Liver (tissue), 10 donors: ENCODE measurements at places on chromosomes 6 and 20. TPM values are rescaled to one million over a fixed set of nuclear protein-coding genes. Genes with fewer than 3 reads are reported as not detected.

DNA sequence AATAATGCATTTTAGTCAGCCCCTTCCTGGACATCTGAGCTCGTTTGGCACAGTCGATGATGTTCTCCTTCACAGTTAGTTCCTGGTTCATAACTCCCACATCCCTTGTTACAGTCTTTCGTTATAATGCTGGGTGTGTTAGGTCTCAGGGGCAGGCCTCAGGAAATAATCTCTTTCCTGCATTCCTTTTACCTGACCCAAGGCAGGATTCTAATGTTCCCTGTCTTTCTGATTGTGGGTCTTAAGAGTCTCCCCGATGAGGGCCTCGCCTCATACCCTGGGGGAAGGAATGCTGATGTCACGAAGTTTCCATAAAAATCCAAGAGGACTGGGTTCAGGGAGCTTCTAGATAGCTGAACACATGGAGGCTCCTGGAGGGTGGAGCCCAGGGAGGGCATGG is 104.0 kb upstream of the CARMIL1 start:
- H3K4me3 ChIP-seq: no peak overlapping the region
- no peak for DNase-seq
- no peaks in the 10 kb centered on the region for H3K27me3 ChIP-seq
- no peaks in the 10 kb centered on the region for H3K4me1 ChIP-seq
- no peak overlapping the region for H3K27ac ChIP-seq
- H3K36me3 ChIP-seq: no peaks in the 10 kb centered on the region

DNA sequence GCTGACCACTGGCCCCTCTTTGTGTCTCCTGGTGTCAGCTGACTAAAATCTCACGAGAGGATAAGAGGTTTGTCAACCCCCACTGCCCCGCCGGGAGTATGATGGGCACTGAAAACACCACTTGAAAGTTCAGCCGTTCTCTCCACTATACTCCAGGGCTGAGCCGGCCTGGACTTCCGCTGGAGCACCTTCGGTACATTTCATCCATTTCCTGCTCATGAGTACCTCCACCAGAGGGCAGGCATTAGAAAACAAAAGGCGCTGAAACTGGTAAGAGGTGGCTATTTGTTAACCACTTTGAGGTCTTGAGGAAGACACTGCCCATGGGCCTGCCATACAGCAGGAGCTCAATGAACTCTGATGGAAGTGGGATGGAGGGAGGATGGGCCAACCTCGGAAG is 17.9 kb upstream of the ANKRD60 start:
- peaks cover 13% of the 10 kb centered on the region for H3K36me3 ChIP-seq
- no peaks in the 10 kb centered on the region for H3K27me3 ChIP-seq
- H3K27ac ChIP-seq: no peak overlapping the region
- DNase-seq: no peak
- H3K4me1 ChIP-seq: no peaks in the 10 kb centered on the region

GRCh38 chr6:22113026-22113766 is 183.6 kb downstream of the PRL start:
- no peak overlapping the region for H3K27ac ChIP-seq
- H3K27me3 ChIP-seq: no peaks in the 10 kb centered on the region
- H3K4me3 ChIP-seq: no peak overlapping the region
- no peaks in the 10 kb centered on the region for H3K4me1 ChIP-seq

- no peak for DNase-seq
- H3K4me3 ChIP-seq: no peak overlapping the region
- no peaks in the 10 kb centered on the region for H3K27me3 ChIP-seq
- no peak overlapping the region for H3K27ac ChIP-seq
Observed at GRCh38 chr6:134703206-134703605, 246.7 kb downstream of the ALDH8A1 start.

DNA sequence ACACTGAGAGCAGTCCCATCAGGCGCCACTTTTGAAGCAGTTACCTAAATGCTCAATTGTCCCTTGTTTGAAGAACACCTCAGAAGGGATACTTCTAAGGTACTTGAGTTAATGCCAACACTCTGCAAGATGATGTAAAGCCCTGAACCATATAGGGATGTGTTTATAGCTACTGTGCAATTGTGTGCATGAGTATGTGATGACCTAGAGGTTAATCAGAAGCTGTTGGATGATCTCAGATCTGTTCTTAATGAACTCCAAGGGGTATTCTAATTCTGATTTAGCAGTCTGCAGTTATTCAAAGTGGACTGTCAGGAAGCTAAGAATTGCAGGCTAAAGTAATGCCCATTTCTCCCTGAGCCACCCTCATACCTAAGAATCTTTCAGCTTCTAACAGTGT is 158.3 kb downstream of the TMEM242 start:
- no peak for DNase-seq
- H3K4me1 ChIP-seq: no peaks in the 10 kb centered on the region
- H3K36me3 ChIP-seq: peaks cover 16% of the 10 kb centered on the region
- no peak overlapping the region for H3K27ac ChIP-seq
- no peaks in the 10 kb centered on the region for H3K27me3 ChIP-seq

DNA sequence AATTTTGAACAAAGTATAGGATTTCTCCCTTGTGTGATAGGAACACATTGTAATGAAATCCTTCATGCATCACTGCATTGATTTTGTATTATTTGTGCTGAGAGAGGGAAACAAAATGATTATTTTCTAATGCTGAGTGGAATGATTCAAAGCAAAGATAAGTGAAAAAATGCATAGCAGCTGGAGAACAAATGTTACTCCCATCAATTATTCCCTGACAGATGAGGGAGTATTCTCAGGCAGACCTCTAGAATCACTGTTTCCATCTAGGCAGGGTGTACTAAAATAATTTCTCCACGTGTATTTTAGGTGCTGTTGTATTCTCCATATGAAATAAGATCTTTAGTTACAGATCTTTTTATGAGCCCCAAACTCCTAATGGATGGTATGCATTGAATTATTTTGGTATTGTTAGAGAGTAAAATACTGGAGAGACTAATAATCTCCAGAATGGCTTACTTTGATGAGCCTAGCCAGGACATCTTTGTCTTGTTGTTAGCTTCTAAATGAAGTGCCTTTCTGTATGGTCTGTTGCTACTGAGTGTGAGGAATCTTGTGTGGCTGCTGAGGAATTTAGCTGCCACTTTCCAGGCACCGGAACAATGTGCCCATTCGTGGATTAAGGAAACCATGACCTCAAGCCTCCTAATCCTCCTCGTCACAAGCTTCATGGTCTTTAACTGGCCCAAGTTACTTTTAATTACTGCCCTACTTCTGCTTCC is 39.6 kb downstream of the RNF217 start:
- H3K4me1 ChIP-seq: peaks cover 3% of the 10 kb centered on the region
- H3K4me3 ChIP-seq: no peak overlapping the region
- H3K27me3 ChIP-seq: no peaks in the 10 kb centered on the region
- DNase-seq: no peak
- no peaks in the 10 kb centered on the region for H3K36me3 ChIP-seq

GRCh38 chr6:33451606-33452005 is 2.8 kb upstream of the ZBTB9 start:
- H3K27ac ChIP-seq: no peak overlapping the region
- peaks cover 7% of the 10 kb centered on the region for H3K4me1 ChIP-seq
- no peak for DNase-seq
- no peaks in the 10 kb centered on the region for H3K36me3 ChIP-seq
- no peaks in the 10 kb centered on the region for H3K27me3 ChIP-seq

DNA sequence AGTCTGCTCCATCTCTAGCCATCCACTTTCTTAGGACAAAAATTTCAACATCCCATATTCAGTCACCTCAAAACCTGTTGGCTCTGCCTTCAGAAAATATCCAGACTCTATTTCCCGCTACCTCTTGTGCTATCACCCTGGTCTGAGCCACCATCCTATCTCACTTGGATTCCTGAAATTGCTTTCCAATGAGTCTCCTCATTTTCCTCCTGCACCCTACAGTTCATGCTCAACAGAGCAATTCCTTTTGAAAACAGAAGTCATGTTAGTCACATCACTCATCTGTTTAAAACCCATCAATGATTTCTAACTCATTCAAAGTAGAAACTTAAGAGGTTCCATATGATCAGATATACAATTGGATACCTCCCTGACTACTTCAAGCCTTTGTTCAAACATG is 229.9 kb downstream of the ADGRG6 start:
- no peaks in the 10 kb centered on the region for H3K27me3 ChIP-seq
- H3K27ac ChIP-seq: no peak overlapping the region
- no peaks in the 10 kb centered on the region for H3K4me1 ChIP-seq
- DNase-seq: no peak

- H3K36me3 ChIP-seq: peaks cover 9% of the 10 kb centered on the region
- no peak for DNase-seq
Observed at GRCh38 chr6:28395918-28396317, 3.6 kb downstream of the ZSCAN12 start.

DNA sequence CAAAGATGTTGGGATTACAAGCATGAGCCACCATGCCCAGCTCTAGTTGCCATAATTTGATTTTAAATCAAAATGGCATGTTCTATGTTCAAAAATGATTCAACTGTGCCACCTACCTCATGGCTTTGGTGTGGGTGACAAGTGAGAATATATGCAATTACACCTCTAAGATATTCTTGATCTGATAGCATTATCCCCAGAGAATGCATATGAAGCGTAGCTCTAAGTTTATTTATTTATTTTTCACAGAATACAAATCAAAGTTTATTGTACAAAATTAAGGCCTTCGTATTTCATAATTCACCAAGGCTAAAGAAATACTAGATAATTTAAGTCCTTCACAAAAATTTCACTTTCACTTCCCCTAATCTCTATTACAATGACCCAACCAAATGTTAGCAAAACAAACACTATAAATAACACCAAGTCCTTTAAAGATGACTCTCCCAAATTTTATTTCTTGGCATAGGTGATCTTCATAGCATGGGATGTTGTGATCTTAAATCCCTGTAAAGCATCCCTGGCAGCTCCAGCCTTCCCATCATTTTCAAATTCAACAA is 205.9 kb upstream of the TAB2 start:
- no peaks in the 10 kb centered on the region for H3K4me1 ChIP-seq
- H3K36me3 ChIP-seq: no peaks in the 10 kb centered on the region
- no peaks in the 10 kb centered on the region for H3K27me3 ChIP-seq
- DNase-seq: no peak
- H3K4me3 ChIP-seq: no peak overlapping the region

DNA sequence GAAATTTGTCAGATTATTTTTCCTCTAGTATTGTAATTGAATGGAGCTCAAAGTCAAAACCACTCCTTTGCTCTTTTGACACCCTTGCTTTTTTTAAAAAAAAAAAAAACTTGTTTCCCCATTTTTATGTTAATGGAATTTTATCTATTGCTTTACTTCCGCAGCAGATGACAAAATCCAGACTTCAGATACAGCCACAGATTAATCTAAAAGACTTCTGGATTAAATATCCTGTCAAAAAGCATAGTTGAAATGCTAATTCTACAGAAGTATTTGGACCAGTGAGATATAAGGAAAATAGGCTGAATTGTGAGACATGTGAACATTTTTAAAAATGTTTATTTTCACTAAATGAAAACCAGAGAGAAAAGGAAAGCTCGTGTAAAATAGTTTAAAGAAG is 341.4 kb downstream of the BMP2 start:
- H3K36me3 ChIP-seq: no peaks in the 10 kb centered on the region
- no peak for DNase-seq
- H3K4me3 ChIP-seq: no peak overlapping the region
- H3K27me3 ChIP-seq: no peaks in the 10 kb centered on the region
- no peaks in the 10 kb centered on the region for H3K4me1 ChIP-seq
- no peak overlapping the region for H3K27ac ChIP-seq

DNA sequence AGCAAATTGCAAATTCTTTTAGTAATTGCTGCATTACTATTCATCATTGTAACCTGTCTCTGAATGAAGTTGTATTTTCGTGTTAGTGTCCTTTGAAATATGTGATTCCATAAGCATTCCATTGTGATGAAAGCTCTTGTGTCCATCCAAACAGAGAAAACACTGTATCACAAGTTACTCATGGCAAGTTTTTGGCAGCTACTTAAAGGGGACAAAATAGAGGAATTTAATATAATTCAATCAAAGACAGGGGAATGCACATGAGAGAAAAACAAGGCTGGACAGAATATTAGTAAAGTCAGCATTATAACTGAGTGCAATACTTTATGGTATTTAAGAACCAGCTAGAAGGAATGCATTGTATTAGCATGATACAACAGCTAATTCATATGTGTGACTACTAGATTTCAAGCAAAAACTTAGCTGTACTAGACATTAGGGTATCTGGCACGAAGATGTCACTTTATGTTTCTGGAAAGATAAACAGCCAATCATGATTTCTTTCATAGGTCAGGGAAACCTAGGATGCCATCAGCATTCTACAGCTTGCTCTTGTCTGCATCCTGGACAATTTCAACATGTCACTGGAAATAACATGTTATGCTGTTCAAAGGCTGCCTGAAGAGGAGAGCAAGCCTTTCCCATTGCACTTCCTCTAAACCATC is 270.6 kb upstream of the MARCKS start:
- H3K27ac ChIP-seq: no peak overlapping the region
- no peaks in the 10 kb centered on the region for H3K4me1 ChIP-seq
- no peak overlapping the region for H3K4me3 ChIP-seq
- no peak for DNase-seq
- no peaks in the 10 kb centered on the region for H3K36me3 ChIP-seq
- no peaks in the 10 kb centered on the region for H3K27me3 ChIP-seq

DNA sequence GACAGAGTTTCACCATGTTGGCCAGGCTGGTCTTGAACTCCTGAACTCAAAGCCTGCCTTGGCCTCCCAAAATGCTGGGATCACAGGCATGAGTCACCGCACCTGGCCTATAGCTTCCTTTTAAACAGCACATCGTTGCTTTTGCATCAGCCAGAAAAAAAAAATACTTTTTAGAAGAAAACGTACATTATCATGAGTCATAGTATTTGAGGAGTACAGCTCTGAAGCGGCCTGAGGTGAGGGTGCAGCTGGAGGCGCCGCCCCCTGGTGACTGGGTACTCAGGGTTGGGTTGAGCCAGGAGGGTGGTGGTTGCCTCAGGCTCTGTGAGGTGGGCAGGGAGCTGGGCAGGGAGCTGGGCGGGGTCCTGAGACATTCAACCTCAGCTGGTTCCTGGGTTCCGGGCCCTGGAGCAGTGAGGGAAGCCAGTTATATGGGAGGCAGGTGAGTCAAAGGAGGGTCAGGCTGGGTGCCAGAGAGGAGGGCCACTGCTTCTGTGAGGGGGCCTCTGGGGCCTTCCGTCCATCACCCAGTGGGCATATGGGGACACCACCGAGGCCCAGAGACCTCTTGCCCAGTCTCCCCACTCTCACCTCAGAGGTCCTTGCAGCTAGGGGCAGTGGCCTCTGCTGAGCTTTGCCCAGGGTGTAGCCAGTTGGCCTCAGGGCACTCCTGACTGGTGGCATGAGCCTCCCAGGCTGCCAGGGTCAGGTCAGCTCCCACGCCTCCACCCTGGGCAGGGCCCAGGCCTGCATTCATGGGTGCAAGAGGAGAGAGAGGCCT is 11.7 kb upstream of the ID1 start:
- H3K27ac ChIP-seq: peak overlapping the region; percentile 71

Gene APCDD1L
- polyA plus RNA-seq: not detected

Gene HLA-DOB
- polyA plus RNA-seq: 0.16 TPM

Gene C6orf58
- polyA plus RNA-seq: not detected
